ENCODE measurements at places on chromosomes 4 and X.

DNA sequence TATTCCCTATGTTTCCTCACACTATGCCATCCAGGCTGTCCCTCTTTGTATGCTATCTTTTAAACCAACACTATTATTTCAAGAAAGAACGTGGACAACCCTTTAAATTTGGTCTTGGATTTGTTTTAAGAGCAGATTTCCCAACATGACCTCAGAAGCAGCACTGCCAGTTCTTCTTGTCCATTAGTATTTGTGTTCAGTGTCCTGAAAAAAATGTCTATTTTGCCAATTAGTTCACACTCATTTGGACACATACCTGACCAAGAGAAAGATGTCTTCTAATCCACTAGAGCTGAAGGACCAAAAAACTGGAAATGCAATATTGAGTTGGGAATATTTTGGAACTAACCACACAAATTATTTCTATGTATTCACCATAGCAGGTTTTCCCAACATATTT, 223.2 kb upstream of the CNKSR2 start:
- DNase-seq = no peak

DNA sequence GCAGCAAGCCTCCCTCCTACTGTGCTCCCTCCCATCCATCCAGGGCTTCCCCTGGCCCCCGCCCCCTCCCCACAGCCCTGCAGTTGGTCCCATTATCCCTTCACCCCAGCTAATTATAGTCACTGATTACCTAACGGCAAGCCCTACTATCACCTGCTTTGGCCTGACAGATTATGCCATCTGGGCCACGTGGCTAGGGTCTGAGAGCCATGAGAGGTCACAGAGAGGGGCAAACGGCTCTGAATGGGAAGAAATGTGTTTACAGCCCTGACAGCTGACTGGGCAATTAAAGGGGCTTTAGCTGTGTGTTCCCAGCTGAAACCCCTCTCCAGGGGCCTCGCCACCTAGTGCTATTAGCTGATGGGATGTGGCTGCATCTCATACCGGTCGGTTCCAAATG, 134.4 kb upstream of the CPEB2 start:
- DNase-seq = no peak

GRCh38 chr4:24607334-24607733, 23.0 kb upstream of the DHX15 start:
- no peak for DNase-seq

DNA sequence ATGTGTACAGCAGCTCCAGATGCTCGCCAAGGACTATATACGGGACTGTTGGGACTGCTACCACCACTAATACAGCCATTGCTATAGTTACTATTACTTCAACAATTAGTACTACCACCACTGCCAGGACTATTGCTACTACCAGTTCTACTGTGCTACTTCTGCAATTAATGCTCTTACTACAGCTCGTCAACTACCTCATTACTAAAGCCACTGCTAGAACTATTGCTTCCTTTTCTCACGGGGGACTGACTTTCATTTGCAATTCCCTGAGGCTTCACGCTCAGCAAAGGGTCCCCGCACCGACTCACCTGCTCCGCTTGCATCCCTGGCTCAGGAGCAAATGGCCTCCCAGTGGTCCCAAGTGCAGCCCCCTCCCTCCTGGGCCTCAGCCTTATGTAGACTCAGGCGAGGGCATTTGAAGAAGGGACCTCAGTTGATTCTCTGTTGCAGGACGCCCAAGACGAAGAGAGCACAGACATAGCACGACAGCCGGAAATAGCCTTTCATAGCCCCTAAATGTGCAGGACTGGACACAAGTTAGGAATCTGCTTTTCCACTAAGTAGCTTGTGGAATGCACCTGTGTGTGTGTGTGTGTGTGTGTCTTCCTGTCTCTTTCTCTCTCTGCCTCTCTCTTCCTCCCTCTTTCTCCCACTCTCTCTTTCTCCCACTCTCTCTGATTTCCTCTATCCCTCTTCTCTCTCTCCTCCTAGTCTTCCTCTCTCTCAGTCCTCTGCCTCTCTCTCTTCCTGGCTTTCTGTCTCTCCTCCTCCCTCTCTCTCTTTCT, 294.8 kb downstream of the ASMT start:
- no peak for DNase-seq

DNA sequence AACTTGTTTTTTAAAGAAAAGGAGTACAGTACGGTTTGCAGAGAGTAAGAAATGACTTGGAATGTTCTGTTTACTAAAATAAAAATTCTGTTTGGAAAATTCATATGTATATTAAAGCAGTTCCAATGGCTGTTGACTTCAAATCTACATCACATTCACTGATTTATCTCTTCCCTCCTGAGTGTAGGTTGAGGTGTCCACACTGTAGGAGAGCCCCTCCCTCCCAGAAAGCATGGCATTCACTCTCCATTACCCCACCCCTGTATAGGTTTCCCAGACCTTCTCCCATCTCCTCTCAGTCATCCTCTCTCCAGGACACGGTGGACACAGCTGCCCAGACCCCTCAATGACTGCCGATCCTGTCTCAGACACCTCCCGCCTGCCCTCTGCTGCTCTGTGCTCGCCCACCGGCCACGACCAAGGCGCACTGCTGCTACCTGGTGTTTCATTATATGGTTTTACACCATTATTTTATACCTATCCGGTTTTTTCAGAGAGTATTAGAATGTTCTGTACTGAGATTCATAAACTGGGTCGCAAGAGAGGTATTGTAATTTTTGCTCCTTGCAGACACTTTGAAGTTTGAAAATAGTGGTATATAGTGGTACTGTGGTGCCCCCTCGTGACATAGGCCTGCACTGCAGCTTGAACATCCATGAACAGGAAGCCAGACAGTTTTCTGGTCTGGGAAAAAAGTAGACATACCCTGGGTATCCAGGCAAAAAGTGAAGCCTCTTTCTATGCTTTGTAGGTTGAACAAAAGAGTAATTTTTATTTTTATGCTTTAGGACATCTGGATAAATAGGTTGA, 38.8 kb upstream of the BEX4 start:
- no peak for DNase-seq

DNA sequence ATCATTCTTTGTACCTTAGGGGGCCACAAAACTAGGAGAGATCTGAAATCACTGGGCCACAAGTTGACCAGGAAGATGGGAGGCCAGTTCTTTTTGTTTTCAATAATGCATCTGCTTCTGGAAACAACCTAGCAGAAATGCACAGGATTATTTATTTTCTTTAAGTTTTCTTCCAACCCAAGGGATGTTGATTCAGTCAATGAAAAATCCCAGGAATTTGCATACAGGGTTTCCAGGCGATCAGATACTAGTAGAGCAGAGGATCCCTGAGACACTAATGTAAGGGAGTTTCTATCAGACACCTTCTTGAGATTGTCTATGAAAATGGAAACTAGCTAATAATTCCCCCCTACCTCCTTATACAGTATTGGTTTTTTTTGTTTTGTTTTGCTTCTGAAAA, 7.4 kb downstream of the ATOH1 start:
- no peak for DNase-seq

- DNase-seq = no peak
Measured at GRCh38 chr4:94126669-94127068, 81.0 kb upstream of the SMARCAD1 start.

GRCh38 chr4:76489686-76490161, 54.7 kb downstream of the SHROOM3 start:
- no peak for DNase-seq

DNA sequence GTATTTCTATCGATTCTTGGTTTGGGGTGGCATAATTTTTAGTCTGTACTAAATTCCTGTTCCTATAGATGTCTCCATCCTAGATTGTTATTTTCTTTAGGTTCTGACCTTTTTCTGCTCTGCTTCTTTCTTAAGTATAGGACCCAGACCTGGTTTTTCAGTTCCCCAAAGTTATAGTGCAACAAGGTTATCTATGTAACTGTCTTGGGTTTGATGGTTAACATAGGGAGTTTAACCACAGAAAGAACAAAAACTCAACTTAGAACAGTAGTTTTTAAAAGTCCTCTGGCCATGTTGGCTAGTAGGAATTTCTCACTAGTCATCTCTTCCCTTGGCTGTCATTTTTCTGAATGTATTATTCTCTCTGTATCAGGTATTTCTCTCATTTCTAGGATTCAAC, 38.8 kb upstream of the MAD2L1 start:
- DNase-seq = no peak

DNA sequence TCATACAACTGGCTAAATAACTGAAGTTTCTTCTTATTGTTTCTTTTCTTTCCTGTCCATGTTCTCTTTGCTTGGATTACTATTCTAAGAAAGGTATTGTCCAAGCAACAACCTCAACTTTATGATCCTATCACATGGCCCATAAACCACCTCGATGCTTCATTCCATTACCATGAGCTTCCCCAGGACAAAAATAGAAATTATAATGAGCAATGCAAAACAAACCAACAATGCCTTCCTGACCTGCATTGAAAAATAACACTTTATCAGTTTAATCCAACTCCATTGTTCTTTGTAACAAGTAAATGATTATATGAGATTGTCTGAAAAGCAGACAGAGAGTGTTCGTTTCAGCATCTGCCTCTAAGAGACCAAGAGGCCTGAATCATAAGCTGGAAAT, 148.8 kb downstream of the HS6ST2 start:
- no peak for DNase-seq

- DNase-seq = no peak
Measured at GRCh38 chrX:3743801-3744439, 30.5 kb upstream of the PRKX start.

DNA sequence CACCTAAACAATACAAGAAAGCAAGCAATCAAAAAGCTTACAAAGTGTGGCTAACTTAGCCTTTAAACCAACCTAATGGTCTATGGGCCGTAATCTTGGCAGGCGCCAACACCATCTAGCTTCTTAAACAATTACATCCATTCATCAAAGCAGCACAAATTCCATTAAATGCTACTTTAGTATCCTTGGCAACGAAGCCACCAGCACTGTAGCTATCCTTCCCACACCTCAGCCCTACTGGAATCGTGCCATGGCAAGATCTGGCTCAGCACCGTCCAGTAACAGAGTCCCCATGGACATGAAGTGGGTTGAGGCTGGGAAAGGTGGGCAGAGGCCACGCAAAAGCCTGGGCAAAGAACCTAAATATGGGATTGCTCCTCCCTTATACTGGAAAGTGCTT, 91.6 kb upstream of the MAP3K15 start:
- DNase-seq = no peak

DNA sequence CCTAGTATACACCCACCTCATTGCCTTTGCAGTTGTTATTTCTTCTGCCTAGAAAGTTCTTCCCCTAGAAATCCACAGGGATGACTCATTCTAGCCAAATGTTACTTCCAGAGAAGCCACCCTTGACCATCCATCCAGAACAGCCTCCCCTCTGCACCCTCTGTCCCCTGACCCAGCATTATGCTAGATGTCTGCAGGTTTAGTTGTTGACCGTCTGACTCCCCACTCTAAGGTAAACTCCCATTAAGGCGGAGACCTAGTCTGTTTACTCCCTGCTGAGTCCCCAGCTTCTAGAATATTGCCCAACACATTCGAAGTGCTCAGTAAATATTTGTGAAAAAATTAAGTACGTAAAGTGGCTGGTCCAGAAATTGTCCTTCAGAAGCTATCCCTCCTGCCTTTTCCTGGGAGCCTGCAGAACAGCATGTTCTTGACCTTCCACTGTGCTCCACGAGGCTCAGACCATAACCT, 11.0 kb downstream of the SRD5A3 start:
- DNase-seq = no peak

DNA sequence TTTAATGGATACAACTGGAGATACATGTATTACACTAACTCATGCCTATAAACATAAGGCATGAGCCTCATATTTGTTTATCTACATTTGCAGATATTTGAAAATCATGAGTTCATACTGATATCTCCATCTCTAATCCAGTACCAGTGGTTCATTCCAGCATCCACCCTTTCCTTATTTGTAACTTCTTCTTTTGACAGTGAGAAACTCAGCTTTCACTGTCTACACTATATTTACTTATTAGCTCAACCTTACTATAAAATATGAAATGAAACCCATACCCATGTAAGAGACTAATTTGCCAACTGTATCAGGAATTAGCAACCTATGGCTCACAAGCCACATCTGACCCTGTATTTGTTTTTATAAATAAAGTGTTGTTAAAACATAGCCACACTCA, 161.9 kb upstream of the GPRIN3 start:
- DNase-seq = no peak

DNA sequence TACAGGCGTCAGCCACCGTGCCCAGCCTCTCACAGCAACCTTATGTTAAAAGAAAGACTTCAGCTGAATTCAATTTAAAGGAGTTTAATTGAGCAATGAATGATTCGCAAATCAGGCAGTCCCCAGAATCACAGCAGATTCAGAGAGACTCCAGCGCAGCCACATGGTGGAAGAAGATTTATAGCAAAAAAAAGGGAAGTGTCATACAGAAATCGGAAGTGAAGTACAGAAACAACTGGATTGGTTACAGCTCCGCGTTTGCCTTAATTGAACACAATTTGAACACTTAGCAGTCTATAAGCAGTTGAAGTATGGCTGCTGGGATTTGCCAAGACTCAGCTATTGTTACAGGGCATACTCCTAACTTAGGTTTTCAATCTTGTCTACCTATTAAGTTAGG, 19.8 kb downstream of the CENPVL3 start:
- no peak for DNase-seq

GRCh38 chr4:1206299-1207156, 34.1 kb upstream of the SPON2 start:
- peak; percentile 12 for DNase-seq

GRCh38 chrX:22959204-22959920, 40.4 kb upstream of the DDX53 start:
- DNase-seq = no peak

DNA sequence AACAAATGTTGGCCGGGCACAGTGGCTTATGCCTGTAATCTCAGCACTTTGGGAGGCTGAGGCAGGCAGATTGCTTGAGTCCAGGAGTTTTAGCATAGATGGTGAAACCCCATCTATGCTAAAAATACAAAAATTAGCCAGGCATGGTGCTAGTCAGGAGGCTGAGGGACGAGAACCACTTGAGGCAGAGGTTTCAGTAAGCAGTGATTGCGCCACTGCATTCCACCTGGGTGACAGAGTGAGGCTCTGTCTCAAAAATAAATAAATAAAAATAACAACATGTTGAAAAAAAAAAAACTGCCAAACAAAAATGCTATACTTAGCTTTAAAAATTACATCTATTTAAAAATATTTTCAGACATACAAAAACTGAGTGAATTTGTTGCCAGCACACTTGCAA, 374.2 kb upstream of the SMIM31 start:
- no peak for DNase-seq

DNA sequence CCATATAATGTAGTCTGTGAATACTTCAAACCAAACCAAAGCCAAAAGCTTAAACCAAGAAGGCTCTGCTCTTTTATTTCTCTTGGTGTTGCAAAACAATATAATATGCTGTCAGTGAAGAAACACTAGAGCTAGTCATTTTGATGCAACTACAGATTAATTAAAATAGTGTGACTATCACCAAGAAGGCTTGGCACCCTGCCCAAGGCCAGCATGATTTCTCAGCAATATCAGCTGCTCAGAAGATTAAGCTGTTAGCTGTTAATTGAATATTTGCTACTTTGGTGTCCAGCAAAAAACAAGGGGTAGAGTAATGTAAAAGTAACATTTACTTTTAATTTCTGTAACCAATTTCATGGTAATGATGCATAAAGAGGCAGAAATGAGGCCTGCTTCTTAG, 104.9 kb upstream of the PRPS2 start:
- no peak for DNase-seq
